Left renal pelvis (tissue), 4 donors: ENCODE measurements at places on chromosomes 5 and 9. TPM values are rescaled to one million over a fixed set of nuclear protein-coding genes. Genes with fewer than 3 reads are reported as not detected.

- no peak for DNase-seq
Observed at GRCh38 chr5:98638111-98638510, 135.4 kb upstream of the RGMB start.

The FBN2 gene
- 450 TPM for polyA plus RNA-seq

DNA sequence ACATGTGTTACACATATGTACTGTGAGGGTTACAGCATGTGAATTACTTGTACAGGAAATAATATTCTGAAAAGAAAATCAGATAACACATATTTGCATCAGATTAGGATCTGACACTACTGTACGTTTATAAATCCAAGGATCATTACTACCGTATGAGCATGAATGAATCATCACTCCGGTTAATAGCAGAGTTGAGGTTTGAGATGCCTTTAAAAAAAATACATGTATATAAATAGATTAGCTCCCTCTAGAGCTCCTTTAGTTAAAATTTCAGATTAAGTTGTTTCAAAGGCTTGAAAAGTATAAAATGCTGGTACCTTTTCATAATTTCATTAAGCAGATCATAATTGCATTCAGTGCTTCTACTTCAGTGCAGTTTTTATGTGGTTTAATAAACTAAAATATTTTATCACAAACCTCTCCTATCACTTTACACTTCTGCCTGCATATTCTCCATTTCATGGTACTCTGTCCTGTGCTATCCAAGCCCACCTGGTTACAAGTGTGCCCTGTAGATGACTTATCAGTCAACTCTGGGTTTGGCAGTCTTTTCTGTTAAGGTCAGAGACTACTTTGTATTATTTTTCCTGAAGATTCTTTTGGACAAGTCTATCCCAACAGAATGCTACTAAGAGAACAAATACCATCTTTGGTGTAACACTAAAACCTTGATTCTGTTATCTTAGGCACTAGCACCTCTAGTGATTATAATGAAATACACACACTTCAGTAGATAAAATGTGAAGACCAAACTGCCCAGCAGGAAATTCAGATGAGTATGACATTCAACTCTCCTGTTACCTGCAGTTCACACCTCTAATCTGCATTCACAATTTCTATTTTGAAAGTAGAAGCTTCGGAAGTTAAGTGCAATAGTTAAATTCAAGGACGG lies 48.0 kb upstream of the POU5F2 start:
- DNase-seq = no peak

- no peak for DNase-seq
Observed at GRCh38 chr9:11204521-11204920, 591.7 kb upstream of the PTPRD start.

GRCh38 chr9:134379831-134380365 lies 53.6 kb downstream of the RXRA start:
- DNase-seq = no peak

- DNase-seq = no peak
Observed at GRCh38 chr9:135661816-135662560, 1.1 kb upstream of the LCN9 start.

DNA sequence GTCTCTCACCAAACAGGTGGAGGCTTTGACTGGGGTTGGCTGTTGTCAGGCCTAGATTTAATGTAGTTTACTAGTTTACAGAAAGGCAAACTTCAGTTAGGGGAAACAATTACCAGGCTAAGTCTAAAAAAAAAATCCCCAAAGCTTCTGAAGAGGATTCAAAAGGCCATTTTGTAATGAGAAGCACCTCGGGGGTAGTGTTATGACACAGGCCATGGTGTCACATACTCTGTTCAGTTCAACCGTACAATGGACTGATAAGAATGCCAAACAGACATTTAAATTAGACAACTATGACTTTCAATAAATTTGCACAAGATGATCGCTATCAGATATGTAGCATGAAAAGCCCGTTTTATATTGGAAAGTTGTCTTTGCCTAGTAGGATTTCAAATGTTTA lies 120.1 kb upstream of the PCA3 start:
- DNase-seq = no peak

DNA sequence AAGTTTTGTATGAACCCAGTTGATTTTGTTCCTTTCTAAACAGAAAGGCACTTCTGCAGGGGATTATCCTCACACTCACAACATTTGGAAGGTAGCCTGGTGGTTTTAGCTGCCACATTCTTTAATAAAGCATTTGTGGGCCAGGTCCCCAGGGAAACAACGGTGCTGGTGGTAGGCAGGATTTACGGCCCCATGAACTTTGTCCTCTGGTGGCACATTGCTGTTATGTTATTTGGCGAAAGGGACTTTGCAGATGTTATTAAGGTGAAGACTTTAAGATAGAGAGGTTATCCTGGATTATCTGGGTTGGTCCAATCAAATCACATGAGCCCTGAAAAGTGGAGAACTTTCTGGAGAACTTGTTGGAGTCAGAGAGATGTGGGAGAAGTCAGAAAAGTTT lies 86.3 kb upstream of the C9orf72 start:
- no peak for DNase-seq

- no peak for DNase-seq
Observed at GRCh38 chr9:88783711-88784083, 207.6 kb upstream of the S1PR3 start.

- DNase-seq = no peak
Observed at GRCh38 chr9:4970970-4971641, 14.0 kb upstream of the JAK2 start.

GRCh38 chr9:117076571-117077290 lies 338.1 kb downstream of the ASTN2 start:
- DNase-seq = no peak

- DNase-seq = no peak
Observed at GRCh38 chr9:4339836-4340560, 40.1 kb upstream of the GLIS3 start.

DNA sequence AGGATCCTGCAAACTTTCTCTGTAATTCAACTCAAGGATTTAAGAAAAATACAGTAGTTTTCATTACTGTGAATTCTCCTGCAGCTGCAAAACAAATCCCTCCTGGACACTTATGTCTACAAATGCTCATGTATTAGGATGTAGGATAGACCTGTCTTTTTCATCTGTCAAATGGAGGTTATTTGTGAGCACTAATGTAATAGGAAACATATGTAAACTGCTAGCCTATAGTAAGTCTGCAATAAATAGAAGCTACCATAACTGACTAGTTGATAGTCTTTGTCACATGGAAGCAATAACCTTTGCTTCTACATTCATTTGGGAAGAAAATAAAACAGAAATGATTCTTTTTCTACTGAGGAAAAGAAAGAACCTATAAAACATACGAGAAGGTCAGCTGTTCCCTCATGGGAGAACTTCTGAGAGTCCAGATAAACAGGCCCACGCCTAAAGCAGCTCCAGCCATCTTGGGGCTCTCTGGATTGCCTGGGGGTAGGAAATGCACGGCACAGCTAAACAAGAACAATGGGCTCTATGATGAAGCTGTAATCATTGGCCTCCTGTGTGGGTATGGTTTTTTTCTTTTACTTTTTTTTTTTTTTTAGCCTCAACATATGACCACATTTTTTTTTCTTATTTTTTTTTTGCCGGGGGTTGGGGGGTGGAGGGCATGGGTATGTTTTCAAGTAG lies 6.2 kb downstream of the KCNV2 start:
- no peak for DNase-seq

DNA sequence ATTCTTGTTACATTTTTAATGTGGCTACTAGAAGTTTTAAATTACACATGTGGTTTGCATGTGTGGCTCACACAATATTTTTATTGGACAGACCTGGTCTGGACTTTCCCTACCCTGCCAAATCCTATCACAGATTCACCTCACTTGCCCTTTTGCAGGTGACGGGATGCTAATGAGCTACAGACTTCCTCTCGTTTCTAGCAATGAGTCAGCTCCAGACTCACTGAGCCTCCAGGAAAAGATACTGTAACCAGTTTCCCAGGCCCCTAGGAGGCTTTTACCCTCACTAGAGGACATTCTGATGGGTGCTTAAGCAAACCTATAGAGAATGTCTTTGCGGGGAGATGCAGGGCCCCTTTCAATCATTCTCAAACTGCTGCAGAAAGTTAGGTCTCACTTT lies 135.4 kb downstream of the WDR41 start:
- DNase-seq = no peak

- DNase-seq = no peak
Observed at GRCh38 chr9:70983723-70984295, 137.6 kb downstream of the TRPM3 start.

- no peak for DNase-seq
Observed at GRCh38 chr5:174773371-174773770, 49.0 kb downstream of the MSX2 start.

DNA sequence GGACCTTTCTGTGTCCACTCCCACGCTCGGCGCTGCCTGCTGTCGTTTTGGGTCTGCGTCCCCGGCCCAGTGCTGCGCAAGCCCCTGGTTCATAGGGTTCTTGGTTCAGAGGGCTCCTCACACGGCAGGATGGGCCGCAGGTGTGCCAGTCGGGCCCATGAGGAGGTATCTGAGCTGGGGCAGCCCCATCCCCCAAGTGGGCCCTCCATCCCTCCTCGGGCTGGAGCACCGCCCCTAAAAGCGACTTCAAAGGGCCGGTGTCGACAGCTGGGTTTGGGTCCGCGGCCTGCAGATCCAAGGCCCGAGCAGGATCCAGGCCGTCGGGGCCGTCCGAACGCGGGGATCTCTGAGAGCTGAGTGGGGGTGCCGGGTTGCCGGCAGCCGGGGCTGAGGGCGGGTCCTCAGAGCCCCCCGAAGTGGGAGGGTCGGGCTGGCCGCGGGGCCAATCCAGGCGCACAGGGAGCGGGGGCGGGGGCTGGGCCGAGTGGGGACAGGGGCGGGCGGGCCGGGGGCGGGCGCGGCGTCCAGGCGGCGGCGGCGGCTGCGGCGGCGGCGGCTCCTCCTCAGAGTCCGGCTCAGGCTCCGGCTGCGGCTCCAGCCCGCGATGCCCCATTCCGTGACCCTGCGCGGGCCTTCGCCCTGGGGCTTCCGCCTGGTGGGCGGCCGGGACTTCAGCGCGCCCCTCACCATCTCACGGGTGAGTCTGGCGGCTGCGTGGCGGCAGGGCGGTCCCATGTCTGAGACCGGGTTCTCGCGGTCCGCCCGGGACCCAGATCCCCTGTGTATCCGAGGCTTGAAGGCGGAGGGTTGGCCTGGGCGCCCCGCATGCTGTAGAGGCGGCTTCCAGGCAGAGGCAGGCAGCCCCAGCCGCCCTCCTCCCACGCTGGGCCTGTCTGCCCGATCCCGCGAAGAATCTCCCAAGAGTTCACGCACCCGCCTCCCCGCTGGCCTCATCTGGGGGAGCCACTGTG lies at the start of gene PDLIM4:
Gene PDLIM4, plus strand, starts transcription at position 566 of the 971 bp plus-strand sequence. Its CDS starts 39 bp downstream, at position 605.
- no peak for DNase-seq

DNA sequence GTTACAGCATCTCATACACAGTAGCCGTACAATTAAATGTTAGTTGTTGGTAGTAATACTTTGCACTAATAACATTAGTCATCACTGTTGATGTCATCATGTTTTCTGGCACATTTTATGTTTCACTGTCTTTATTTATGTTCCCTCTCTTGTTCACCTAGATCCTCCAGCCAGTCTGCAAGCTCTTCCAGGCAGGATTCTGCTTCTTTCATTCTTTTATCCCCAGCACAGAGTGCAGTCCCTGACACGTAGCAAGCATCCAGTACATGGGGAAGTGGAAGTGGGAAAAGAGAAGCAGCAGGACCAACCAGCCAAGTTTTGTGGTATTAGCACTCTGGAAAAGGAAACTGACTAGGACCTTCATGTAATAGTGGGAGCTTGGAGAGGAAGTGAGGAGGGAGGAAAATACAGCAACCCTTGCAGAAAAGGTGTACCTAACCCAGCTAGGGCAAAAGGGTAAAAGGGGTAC lies 89.7 kb upstream of the SLC44A1 start:
- DNase-seq = no peak

- no peak for DNase-seq
Observed at GRCh38 chr9:123551734-123552133, 195.7 kb downstream of the CRB2 start.

DNA sequence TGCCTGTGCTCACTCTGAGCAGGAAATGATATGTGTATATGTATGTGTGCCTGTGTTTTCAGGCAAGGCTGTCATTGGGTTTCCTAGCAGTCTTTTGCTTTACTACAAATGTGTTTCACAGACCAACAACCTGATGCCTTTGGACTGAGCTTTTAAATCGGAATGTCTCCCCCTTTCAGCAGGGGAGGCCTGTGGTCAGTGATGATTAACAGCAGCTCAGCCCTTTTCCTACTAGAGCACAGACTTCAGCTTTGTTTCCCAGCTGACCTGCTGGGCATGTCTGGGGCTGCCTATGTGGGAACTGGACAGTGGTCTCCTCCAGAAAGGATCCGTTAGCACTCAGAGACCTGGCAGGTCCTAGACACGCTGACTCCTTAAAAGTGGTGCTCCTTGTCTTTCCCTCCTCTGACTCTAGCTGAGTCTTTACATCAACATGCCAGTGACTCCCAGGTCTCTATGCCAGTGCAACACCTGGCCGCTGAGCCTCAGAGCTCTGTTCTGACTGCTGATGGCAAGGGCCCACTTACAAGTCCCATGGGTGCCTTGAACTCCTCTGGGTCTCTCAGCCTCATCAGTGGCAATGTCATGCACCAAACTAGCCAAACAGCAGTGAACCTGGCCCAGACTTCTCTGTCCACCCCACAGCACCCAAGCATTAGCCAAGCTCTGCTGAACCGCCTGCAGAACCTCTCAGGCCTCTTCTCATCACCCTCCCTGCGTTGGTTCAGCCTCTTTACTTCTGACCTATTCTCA lies 7.7 kb downstream of the MACROH2A1 start:
- no peak for DNase-seq

DNA sequence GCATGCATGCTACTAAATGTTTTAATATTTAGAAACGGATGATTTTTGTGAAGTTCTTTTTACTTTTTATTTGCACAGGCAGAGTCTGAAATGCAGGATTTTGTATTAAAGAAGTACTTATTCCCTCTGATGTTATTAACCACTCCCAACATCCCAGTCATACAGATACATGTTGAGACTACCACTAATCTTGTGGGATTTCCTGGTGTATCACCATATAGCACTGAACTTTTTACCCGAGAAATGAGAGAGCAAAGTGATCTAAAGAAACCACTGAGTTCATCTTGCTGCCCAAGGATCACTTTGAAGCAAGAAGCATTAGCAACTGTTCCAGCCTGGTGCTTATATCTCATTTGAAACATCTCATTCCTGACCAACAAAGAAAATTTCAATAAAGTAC lies 443.8 kb downstream of the BNC2 start:
- no peak for DNase-seq

The LCNL1 gene
- 0.45 TPM for polyA plus RNA-seq

- DNase-seq = peak; percentile 8
Observed at GRCh38 chr9:9913276-9913832, 699.4 kb downstream of the PTPRD start.
